Muscle of leg (tissue), 16 donors: ENCODE measurements at places on chromosomes 6 and 20. TPM values are rescaled to one million over a fixed set of nuclear protein-coding genes. Genes with fewer than 3 reads are reported as not detected.

DNA sequence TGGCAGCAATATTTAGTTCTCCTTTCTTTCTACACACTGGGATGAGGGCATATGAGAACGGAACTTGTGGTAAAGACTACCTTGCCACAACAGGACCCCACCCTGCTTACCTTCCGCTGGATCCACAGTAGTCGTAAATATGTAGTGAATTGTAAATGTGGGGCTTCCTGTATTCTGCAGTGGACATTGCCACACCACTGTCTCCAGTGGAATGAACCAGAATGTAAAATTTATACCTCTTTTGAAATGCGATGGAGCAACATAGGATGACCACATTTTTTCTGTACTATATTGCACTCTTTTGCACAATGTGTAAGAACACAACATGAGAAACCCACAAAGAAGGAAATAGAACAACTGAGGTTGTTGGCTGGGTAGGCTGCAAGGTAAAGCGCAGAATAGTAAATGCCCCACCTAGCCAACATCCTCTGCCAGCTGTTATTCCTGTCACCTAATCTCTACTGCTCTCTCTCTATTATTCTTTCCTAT, 16.1 kb upstream of the RIPOR2 start:
- no peak for DNase-seq

DNA sequence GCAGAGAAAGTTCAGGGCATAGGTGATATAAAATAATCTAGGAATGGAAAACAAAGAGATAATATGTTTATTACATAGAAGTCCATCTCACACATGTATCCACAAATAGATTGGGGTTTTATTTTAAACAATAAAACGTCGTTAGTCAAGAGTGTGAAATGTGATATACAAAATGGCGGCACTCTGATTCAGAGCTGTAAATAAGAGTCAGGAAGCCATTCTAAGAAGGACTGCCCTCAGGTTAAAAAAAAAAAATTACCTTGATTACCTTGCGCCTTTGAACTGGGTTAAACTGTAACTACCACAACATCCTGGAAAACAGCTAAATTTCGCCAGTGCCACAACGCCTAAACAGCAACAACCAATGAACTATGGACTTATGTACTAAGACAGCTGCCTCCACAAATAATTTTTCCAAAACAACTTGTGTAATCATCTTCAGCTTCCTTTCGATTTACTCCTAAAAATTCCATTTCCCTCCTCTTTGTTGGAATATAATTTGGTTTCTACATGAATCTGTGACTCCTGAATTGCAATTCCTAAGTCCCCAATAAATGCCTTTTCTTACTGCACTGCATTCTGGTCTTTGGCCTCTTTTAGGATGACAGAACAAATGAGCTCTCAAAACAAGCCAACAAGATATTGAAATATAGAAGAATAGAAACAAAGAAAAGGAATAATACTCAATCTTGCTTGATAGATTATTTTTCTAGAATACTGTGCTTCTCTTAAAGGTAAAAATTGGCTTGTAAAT, 1019.5 kb upstream of the MAP3K7 start:
- DNase-seq: no peak

The ALDH8A1 gene
- 2.0 TPM for polyA plus RNA-seq

The CENPB gene
- 40.7 TPM for polyA plus RNA-seq

DNA sequence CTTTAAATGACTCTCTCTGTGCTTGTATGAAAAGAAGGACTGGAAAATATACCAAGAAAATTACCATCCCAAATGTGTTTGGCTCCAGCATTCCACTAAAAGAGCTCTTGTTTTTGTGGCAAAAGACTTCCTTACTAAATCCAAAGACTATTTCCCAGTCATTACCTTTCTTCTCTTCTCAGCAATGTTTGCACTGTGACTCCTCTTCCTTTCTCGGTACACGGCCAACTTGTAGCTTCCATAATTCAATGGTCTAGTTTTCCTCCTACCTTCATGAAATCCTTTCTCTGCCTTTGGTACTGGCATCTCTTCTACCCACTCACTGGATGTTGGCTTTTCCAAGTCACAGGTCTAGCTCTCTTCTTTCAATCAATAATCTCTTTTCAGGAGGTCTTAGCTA, 568.5 kb upstream of the JAG1 start:
- no peak for DNase-seq

The SIRPD gene
- polyA plus RNA-seq: not detected

- DNase-seq: no peak
Observed at GRCh38 chr20:9196110-9196509, 127.2 kb downstream of the PLCB4 start.

DNA sequence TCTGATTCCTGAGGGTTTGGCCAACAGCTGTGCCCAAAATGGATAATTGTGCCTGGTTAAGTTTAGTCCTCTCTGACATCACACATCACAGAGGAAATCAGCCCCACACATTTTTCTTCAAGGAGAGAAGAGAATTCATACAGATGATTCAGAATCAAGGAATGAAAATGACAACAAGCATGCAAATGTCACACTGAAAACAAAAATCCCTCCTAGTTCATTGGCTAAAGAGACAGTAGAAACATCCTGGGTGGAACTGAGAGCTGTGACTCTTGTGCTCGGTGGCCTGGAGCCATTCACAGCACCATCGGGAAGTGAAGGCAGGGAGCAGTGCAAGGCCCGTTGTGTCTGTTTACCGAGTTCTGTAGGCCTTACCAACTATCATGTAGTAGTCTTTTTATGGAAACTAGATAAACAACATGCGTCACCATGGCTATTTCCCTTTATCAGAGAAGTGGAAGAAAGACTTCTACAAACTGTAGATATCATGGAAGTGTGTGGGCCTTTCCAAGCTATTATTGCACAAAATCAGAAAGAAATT, 81.7 kb upstream of the TENT5A start:
- no peak for DNase-seq

- DNase-seq: no peak
Observed at GRCh38 chr20:19232997-19233794, 20.8 kb downstream of the SLC24A3 start.

The GUCA1A gene
- polyA plus RNA-seq: not detected

The NDUFAF5 gene
- polyA plus RNA-seq: 16.4 TPM

DNA sequence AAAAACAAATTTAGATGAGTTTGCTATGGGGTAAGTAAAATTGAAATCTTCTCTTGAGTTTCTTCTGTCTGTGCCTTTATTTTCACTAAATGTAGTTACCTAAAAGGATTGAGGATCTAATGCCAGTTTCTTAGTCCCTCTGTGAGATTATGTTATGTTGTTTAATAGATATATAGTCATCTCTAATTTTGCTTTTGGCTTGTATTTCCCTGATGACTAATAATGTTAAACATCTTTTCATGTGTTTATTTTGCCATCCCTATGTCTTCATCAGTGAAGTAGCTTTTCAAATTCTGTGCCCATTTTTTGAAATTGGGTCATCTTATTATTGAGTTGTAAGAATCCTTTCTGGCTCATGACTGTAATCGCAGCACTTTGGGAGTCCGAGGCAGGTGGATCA, 13.7 kb downstream of the QRSL1 start:
- no peak for DNase-seq

DNA sequence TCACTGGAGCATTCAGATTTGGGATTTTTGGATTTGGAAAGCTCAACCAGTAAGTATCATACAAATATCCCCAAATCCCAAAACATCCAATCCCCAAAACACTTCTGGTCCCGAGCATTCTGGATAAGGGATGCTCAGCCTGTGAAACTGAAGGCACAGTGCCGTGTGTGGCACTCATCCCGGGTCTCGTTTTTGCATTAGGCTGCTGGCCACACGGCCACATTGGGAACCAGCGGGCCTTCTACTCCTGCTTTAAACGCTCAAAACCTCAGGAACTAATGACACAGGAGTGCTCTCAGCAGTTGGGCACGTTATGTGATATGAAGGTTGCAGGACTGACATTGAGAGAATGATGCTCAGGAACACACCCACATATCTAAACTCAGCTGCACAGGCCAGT, 35.6 kb downstream of the PSMG4 start:
- no peak for DNase-seq

GRCh38 chr6:125586074-125586473, 163.4 kb upstream of the HEY2 start:
- DNase-seq: no peak

DNA sequence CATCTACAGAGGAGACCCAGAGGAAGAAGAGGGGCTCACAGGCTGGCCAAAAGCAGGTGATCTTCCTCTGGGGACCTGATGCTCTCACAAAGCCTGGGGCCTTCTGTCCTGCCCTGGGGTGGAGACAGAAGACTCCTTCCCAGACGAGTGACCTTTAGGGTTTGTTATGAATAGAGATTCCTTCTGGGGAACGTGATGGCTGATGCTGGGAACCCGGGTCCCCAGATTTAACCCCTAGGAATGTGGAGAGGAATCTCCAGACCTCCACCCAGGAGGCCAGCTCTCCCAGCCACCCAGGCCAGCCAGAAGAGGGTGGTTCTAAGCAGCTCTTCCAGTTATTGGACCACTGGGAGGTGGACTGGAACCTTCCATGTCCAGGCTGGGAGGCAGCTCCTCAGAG, 16.8 kb upstream of the CCN5 start:
- no peak for DNase-seq

The RALGAPA2 gene
- polyA plus RNA-seq: 7.5 TPM

- peak; percentile 10 for DNase-seq
Observed at GRCh38 chr6:156107624-156108101, 652.0 kb upstream of the NOX3 start.

GRCh38 chr6:158207422-158207788, 39.3 kb downstream of the GTF2H5 start:
- no peak for DNase-seq

DNA sequence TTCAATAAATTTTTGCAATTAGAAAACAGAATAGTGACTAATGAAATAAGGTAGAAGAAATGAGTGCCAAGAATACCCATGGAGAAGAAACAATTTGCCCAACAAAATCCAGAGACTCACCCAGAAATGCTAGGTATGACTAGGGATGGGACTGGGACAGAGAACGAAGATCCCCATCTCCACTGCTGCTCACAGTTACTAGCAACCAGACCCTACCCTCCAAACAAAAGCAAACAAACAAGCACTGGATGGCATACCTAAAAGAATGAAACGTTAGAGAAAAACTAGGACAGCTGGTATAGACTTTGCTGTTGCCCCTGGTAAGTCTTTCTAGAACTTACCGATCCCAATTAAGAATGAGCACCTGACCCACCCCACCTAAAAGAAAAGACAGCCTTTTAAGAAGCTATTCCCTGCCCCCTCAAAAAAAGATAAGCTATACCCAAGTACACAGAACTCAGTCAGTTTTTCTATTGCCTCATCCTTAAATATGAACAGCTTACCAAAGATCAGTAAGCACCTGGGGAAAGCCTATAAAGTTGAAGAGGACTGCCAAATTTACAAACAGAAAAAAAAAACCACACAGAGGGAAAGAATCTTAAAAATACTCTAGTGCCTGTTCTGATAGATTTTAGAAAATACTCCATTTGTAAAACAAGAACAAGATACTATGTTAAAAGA, 31.7 kb downstream of the REPS1 start:
- no peak for DNase-seq

GRCh38 chr20:40497899-40498691, 190.9 kb downstream of the MAFB start:
- DNase-seq: peak; percentile 41

GRCh38 chr6:88105741-88106340, 58.2 kb downstream of the SPACA1 start:
- DNase-seq: no peak

The EPPIN gene
- polyA plus RNA-seq: 0.04 TPM

The TINAG gene
- 0.49 TPM for polyA plus RNA-seq

- DNase-seq: no peak
Observed at GRCh38 chr6:42454428-42454791, 2.7 kb upstream of the TRERF1 start.

The KIAA1586 gene
- 10.7 TPM for polyA plus RNA-seq

DNA sequence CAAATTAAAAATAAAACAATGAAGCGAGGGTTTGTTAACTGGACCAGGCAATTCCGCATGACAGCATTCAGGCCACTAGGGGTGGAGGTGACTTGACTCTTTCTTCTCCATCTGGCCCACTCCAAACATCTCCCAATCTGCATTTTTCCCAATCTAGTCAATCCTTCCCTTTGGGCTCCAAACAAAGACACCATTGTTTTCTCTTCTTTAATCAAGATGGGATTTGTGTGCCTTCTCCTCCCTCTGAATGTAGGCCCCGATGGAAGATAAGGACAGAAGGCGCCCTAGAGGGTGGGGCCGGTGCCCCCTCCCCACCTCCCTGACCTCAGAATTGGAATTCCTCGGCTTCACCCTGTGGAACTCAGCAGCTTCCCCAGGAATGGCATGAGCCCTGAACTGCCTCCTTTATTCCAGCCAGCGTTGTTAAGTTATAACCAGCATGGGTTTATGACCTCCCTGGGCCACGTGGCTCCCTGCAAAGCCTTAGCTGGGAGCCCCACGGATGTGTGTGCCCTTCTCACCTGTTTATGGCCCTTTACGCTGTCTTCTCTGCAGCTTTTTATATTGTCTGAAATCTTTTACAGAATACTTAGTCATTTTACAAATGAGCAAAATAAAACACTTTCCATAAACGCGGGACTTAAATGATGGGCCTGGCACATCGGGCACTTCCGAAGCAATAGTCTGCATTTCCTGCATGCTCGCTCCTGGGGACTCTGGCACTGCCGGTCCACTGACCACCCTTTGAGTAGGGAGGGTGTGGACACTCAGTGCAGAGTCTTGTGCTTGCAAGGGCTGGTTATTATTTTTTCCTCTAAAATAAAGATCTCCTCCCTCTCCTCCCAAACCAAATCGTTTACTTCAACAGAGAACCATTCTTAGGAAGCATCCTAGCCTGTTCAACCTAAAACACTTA, 24.5 kb downstream of the OVOL2 start:
- DNase-seq: no peak

DNA sequence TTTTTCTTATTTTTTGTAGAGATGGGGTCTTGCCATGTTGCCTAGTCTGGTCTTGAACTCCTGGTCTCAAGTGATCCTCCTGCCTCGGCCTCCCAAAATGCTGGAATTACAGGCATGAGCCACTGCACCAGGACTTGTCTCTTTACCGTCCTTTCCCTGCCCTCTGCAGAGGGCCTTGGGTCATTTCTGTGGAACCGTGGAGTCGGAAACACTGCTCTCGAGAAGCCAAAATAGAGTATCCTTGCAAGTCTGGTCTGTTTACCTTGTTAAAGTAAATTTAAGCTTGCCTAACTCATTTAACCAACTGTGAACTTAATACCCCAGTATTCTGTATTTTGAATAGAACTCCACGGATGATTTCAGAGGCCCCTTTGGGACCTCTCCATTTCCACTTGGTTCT, 51.4 kb downstream of the KDM1B start:
- no peak for DNase-seq
